ENCODE measurements at places on chromosomes 3 and 15.

- DNase-seq = no peak
These were observed 97.8 kb upstream of the AADACL2 start for GRCh38 chr3:151635905-151636304.

- DNase-seq = no peak
These were observed 71.0 kb downstream of the THSD4 start for GRCh38 chr15:71186267-71186666.

DNA sequence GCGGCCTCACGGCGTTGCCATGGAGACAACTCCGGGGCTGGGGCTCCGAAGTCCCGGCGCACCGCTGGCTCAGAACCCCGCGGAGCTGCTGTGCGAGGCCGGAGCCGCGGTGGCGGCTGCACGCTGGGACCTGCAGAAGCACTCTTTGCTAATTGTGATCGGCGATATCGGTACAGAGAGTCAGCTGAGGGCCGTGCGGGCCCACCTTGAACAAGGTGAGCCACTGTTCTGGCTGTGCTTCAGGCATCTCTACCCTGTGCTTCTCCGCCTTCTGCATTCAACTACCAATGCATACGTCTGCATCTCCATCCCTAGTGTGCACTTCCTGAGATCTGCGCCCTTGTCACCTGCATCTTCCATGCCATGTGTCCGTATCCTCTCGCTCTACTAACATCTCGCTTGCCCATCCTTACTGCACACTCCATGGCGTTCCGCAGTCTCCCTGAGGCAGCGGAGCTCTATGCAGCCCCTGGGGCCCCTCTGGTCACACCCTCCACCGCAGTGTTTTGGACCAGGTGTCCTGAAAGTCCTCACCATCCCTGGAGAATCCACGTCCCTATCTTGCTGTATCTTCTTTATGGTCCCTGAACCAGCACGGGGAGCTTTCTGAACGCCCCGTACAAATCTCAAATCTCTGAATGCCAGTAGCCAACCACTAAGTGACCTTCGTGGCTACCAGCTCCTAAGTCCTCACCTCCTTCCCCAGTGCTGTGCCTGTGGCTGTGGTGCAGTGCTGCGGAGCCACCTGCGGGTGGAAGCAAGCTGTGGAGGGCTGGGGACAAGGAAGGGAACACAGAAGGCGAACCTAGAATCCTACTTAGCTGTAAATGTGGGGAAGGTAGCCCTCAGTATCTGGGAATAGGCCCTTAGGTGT, 6.2 kb upstream of the MAP1A start:
- DNase-seq = no peak

- DNase-seq = no peak
These were observed 16.7 kb downstream of the MAP2K5 start for GRCh38 chr15:67559158-67559557.

DNA sequence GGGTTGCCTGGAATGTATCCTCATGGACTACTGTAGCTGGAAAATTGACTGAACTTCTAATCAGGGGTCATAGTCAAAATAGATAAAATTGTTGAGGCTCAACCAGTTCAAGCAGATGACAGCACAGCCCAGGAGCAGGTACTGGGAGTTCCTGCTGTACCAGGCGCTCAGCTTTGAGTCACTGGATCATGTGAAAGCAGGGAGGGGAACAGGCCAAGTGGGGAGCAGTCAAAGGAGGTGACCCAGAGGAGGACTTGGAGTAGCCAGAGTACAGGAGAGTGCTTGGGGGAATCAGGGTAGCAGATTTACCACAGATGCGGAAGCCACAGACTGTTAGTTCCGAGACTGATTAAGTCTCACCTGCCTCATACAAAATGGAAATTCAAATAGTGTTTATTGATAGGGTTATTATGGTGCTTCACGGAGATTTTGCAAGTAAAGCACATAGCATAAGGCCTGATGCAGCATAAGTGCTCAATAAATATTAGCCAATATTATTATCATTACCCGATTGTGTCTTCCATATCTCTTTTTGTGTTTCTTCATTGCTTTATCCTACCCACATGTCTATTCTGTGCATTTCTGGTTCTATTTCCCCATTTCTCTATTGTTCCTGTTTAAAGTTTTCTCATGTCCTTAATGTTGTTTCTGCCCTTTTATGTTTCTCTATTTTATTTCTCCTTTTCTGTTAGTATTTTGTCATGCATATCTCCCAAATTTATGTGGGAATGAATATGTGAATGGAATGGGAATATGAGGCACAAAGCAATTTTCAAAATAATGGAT, 369.2 kb upstream of the MCTP2 start:
- no peak for DNase-seq

DNA sequence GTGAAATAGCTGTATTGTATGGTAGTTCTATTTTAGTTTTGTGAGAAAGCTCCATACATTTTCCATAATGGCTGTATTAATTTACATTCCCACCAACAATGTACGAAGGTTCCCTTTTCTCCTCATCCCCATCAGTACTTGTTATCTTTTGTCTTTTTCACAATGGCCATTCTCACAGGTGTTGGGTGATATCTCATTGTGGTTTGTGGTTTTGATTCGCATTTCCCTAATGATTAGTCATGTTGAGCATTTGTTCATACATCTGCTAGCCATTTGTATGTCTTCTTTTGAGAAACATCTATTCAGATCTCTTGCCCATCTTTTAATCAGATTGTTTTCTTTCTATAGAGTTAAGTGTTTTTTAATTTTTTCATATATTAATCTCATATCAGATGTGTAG, 931.9 kb downstream of the IGSF11 start:
- DNase-seq = no peak

- DNase-seq = no peak
These were observed 10.5 kb upstream of the CTSH start for GRCh38 chr15:78955355-78955754.

DNA sequence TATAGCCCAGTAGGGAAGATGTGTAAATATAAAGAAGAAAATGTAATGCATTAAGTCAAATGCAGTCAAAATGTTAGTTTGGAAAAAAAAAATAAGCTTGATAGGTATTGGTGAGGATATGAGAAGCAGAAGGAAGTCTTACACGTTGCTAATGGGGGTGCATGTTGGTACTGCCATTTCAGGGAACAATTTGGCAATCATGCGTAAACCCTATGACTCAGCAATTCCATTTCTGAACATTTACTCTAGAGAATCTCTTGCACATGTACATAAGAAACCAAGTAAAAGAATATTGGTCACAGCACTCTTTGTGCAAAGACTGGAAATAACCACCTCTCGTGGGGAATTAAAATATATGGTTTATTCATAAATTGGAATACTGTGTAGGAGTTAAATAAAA, 35.5 kb upstream of the TIMP4 start:
- no peak for DNase-seq

DNA sequence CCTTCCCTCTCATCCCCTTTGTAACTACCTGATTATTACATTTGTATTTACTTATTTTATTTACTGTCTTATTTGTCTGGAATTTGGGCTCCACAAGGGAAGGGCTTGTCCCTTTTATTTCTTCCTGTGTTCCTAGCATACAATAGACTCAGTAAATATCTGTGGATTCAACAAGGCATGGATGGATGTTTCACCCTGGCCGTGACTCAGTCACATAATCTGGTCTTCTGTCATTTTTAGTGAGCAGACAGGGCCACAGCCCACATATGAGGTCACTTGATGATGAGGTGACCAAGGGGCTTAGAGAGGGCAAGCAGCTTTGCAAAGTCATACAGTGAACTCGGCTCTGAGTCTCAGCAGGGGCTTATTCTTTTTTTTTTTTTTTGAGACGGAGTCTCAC, 7.8 kb upstream of the DAG1 start:
- DNase-seq = no peak

- no peak for DNase-seq
These were observed 112.3 kb upstream of the KLF13 start for GRCh38 chr15:31214158-31214863.

- no peak for DNase-seq
These were observed 50.9 kb downstream of the RGMA start for GRCh38 chr15:93037820-93038705.

DNA sequence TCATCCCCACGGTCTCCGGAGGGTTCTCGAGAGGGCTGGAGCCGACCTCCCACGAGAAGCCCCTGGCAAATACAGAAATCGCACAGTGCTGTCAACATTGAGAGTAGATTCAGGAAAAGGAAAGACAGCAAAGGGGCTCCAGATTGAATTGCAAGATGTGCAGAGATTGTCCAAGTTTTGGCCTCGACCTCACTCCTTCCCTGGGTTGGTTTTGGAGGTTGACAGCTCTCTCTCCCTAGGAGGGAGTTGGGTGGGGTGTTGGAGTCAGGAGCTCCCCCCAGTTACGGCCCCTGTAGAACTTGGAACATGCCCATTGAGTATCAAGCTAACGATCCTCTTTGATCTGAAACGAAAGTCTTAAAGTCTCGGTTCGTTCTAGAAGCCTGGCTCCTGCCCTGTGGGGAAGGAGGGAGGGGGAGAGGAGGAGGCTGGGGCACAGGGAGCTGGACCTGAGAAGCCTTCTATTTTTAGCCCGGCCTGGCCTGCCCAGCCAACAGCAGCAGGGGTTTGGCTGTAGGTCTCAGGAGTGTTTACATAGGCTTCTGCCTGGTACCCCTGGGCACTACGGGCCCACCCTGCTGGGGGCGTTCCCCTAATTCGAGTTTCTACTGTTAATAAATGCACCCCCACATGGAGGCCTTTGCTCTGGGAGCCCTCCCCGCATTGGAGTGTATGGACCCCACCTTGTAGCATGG, 672 bp upstream of the KY start:
- DNase-seq = no peak

DNA sequence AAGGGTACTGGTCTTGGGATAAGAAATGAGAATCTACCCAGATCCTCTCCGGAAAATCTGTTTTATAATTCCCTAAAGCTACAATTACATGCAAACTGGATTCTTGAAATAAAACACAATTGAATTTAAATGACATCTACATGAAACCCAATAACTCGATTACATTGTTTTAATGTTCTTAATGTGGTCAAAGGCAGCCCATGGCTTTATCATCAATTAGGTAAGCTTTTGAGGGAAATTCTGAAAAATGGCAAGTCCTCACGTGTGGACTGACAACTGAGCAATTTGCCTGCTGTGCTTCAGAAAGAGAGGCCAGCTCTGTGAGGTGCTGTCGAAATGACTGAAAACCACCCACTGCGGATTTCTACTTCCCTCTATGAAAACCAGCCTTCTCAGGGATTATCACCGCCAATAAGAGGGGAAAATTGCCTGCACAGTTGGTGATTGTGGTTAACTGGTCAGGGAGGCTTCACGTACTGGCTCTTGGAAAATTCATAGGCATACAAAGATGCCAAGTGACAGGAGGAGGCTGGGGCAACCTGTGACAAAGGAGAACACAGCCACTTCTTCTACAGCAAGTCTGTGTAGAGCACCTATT, 200.8 kb upstream of the SLCO3A1 start:
- DNase-seq = no peak

- DNase-seq = no peak
These were observed 523.6 kb upstream of the LMCD1 start for GRCh38 chr3:7978087-7978422.

DNA sequence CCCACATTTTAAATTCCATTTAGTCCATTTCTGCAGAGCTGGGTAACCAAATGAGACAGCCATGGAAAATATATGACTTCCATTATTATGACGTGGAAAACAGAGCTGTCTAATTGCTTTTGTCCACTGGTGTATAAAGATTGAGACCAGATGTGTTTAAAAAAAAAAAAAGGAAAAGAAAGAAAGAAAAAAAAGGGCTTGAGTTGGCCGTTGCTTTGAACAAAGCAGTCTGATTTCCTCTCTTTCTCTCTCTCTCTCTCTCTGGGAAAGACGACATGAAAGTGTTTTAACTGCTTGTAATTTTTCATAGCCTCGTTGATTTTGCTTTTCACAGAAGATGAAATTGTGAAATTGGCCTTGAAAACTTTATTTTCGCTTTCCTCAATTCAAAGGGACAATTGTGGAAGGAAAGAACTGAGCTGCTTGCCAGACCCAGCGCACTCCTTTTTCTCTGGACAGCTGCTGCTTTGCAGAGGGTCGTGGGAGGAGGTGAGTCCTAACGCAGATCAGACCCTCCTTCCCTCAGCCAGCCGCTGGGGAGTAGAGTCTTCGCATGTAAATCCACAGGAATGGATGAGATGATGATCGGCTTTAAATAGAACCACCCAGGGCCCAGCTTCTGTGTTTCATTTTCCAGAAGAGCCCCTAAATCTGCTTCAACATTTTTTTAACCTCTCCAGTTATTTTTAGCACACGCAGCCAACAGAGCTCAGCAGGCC, 42.8 kb upstream of the UBE2E1 start:
- DNase-seq = no peak

DNA sequence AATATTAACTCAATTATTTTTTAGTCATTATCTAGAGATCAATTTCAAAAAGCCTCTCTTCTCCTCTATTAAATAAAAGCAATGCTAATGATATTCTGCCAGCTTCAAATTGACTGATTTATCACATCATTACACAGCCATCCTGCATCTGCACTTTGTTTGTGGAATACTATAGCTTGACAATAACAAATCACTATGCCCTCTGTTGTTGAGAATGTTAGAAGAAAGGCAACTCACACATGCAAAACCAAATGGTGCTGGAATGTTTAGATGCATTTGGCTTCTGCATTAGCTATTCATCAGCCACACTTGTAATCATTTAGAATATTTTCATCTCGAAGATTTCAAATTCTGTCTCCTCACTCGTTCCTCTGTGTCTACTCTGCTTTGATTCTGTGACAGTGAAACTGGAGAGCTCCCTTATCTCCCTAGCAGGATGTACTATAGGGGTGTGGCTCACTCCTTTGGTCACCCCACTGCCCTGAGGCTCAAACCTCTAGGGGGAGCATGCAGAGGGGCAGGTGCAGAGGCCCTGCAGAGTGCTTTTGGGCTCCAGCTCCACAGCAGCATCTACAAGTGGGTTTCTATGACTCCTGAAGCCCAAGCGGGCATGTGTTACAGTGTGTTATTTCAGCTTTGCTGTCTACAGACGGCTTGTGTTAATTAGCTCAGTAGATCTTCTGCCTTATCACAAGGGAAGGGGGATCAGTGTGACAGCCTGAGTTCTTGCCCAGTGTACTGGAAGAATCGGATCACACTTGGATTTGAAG, 454.1 kb upstream of the BCHE start:
- no peak for DNase-seq

- DNase-seq = no peak
These were observed 421.7 kb upstream of the GOLIM4 start for GRCh38 chr3:168517249-168518071.

- no peak for DNase-seq
These were observed 287.9 kb downstream of the NLGN1 start for GRCh38 chr3:173685456-173685855.

DNA sequence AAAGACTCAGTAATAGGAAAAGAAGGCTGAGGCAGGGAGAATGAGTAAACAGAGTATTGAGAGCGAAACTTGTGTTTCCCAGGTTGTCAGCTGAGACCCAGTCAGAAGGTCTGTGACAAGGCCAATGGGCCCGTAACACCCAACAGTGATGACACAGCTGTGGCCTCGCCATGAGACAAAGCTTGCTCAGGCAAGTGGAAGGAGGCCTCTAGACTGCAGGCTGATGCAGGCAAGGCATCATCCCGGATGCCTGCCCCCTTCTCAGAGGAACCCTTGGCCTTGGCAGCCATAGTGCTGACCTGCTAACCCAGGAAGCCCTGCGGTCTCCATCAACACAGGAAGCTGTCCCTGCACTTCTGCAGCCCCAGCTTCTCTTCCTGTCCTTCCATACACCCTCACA, 15.4 kb downstream of the RAB6B start:
- no peak for DNase-seq

- DNase-seq = no peak
These were observed 925.1 kb upstream of the NR2F2 start for GRCh38 chr15:95405447-95405846.
